T-cell (primary cell): ENCODE measurements at places on chromosomes 3 and 15.

DNA sequence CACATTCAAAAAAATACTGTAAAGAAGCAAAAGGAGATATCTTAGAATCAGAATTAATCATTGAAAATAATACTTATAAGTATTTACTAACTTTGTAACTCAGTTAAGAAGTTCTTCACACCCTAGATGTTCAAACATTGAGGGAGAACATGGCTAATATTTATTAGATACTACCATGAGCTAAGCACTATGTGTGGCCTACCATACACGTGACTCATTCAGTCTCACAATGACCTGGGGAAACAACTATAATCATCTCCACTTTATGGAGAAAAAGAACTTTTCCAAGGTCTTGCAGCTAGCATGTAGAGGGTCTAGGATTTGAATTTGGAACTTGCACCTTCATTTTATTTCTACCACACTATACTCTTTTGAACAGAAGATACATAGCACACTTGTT, 361.9 kb upstream of the CFAP20DC start:
- no peak for DNase-seq

GRCh38 chr3:43162230-43163084, 56.6 kb upstream of the POMGNT2 start:
- peak; percentile 61 for DNase-seq

GRCh38 chr3:16362770-16363169, 97.8 kb downstream of the OXNAD1 start:
- DNase-seq = no peak

GRCh38 chr3:160981217-160981938, 123.8 kb downstream of the B3GALNT1 start:
- no peak for DNase-seq

GRCh38 chr3:113185194-113185835, 26.0 kb upstream of the BOC start:
- DNase-seq = no peak
